ENCODE measurements at places on chromosomes 7 and 10. TPM values are rescaled to one million over a fixed set of nuclear protein-coding genes. Genes with fewer than 3 reads are reported as not detected.

Gene HMX3
- not detected for total RNA-seq

Gene SHTN1
- 0.62 TPM for total RNA-seq

DNA sequence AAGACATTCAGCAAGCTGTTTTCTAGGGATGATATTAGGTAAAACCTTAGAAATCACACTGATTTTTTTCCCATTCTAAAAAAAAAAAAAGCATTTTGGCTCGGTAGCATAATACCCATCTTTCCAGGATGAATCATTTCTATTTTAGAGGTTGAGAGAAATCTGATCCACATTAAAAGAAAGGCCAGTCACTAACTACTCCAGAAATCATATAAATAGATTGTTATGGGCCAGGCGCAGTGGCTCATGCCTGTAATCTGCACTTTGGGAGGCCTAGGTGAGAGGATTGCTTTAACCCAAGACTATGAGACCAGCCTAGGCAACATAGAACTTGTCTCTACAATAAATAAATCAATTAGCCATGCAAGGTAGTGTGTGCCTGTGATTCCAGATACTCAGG lies 164.3 kb downstream of the BAMBI start:
- DNase-seq = no peak

GRCh38 chr7:26843705-26844104 lies 20.7 kb downstream of the SKAP2 start:
- peak; percentile 17 for DNase-seq

Gene ZPBP
- not detected for total RNA-seq

Measured in G401 (cell line).